ENCODE measurements at places on chromosomes 2 and 18. TPM values are rescaled to one million over a fixed set of nuclear protein-coding genes. Genes with fewer than 3 reads are reported as not detected.

LIMS3 gene
- 0.90 TPM for total RNA-seq

MROH2A gene
- not detected for total RNA-seq

ACADL gene
- not detected for total RNA-seq

PTPRM gene
- 41.1 TPM for total RNA-seq

STPG4 gene
- total RNA-seq: 0.63 TPM

GAD1 gene
- total RNA-seq: not detected

CCDC85A gene
- total RNA-seq: 0.49 TPM

TUBA4B gene
- total RNA-seq: not detected

ESCO1 gene
- total RNA-seq: 15.8 TPM

BCS1L gene
- total RNA-seq: 39.8 TPM

ELOA2 gene
- total RNA-seq: not detected

DNAJC5G gene
- 0.47 TPM for total RNA-seq

ASB18 gene
- not detected for total RNA-seq

GALNT3 gene
- 81.0 TPM for total RNA-seq

Data from mucosa of descending colon (tissue), 3 donors.